ENCODE measurements at places on chromosomes 3 and 15. TPM values are rescaled to one million over a fixed set of nuclear protein-coding genes. Genes with fewer than 3 reads are reported as not detected.
A peak's percentile ranks its signal among the peaks of the same experiment; 100 is the strongest.

DNA sequence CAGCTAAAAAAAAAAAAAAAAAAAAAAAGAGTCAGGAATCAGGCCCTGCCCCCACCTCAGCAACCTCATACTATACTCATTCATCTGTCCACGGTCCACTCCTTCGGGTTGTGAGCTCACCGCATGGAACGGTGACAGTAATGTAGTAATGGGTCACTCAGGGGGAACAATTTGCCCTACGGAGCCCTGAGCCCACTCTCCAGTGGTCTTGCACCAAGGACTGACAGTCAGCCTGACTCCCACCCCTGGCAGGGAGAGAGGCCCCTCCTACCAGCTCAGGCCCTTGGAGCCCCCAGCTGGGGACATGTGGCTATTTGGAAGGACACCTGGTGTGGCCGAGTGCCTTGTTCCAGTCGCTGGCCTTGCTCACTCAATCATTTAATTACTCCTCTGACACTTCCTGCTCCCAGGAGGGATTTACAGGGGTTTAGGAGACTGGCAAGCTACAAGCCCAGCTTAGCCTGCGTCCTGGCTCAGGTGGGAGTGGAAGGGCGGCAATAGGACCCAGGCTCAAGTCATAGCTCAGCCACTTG, 19.9 kb upstream of the CACNA2D2 start:
- H3K4me1 ChIP-seq = peaks cover 3% of the 10 kb centered on the region
- H3K36me3 ChIP-seq = no peaks in the 10 kb centered on the region
- H3K4me3 ChIP-seq = no peak overlapping the region
- DNase-seq = no peak
- H3K27me3 ChIP-seq = peaks cover 35% of the 10 kb centered on the region

GRCh38 chr3:52880474-52880873, 16.9 kb downstream of the STIMATE start:
- no peak overlapping the region for H3K4me3 ChIP-seq
- DNase-seq = no peak
- H3K4me1 ChIP-seq = no peaks in the 10 kb centered on the region
- H3K27me3 ChIP-seq = no peaks in the 10 kb centered on the region

DNA sequence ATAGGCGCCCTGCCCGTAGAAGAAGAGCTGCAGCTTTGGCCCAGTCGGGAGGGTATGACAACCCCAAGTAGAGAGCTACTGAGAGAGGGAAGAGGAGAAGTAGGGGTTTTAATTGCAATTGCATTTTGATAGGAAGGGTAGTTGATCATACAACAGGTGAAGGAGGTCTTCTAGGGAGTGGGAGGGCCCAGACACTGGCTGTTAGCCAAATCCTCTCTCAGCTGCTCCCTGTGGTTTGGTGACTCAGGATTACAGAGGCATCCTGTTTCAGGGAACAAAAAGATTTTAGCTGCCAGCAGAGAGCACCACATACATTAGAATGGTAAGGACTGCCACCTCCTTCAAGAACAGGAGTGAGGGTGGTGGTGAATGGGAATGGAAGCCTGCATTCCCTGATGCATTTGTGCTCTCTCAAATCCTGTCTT, 408.9 kb upstream of the THBS1 start:
- no peak for DNase-seq
- H3K27me3 ChIP-seq = peaks cover 7% of the 10 kb centered on the region
- H3K36me3 ChIP-seq = no peaks in the 10 kb centered on the region
- no peak overlapping the region for H3K4me3 ChIP-seq

- peak overlapping the region; percentile 42 for H3K4me3 ChIP-seq
- no peak overlapping the region for H3K27ac ChIP-seq
- H3K4me1 ChIP-seq = peaks cover 7% of the 10 kb centered on the region
- peaks cover 86% of the 10 kb centered on the region for H3K27me3 ChIP-seq
- peaks cover 1% of the 10 kb centered on the region for H3K36me3 ChIP-seq
- no peak for DNase-seq
Measured at GRCh38 chr15:45130291-45131000, 652 bp downstream of the DUOX1 start.

EPHB3 gene
- total RNA-seq = 11.7 TPM

Data from progenitor cell of endocrine pancreas (in vitro differentiated cells).